ENCODE measurements at places on chromosomes 16 and 17.
A peak's percentile ranks its signal among the peaks of the same experiment; 100 is the strongest.

GRCh38 chr17:14575471-14575953, 274.6 kb downstream of the HS3ST3B1 start:
- DNase-seq: no peak

GRCh38 chr17:1803280-1803679, 26.4 kb downstream of the SMYD4 start:
- DNase-seq: no peak

DNA sequence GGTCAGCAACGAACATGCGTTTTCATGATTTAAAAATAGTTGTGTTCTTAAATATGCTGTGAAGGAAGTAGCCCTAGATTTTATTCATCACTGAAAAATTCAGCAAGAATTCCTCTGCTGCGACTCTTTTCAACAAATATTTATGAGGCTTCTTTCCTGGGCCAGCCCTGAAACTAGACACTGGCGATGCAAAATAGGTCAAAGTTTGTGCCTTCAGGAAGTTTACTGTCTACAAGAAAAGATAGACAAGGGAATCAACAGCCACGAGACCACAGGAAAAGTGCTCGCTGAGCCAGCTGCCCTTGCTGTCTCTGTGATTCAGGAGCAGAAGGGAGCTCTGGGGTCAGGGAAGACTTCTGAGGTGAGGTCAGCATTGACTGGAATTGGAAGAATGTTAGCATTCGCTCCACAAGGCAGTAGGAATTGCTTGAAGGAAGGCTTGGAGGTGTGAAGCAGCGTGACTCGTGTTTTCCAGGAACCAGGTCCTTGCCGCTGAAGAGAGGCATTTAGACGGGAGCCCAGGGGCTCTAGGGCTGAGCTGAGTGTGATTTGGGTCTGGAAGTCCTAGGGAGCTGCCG, 1.9 kb upstream of the RPL26 start:
- no peak for DNase-seq

- DNase-seq: no peak
These were observed 66.7 kb downstream of the SOX9 start for GRCh38 chr17:72187556-72187955.

DNA sequence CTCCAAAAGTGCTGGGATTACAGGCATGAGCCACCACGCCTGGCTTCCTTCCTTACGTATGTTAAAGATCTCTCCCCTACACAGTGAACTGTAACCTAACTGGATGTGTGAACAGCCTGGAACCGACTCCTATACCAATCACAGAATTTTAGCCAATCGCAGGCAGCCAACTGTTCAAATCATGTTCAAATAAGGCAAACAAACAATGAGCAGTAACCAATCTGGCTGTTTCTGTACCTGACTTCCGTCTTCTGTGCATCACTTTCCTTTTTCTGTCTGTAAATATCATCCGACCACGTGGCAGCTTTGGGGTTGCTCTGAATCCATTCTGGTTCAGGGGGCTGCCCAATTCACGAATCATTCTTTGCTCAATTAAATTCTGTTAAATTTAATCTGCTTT, 27.5 kb downstream of the TEKT5 start:
- no peak for DNase-seq

DNA sequence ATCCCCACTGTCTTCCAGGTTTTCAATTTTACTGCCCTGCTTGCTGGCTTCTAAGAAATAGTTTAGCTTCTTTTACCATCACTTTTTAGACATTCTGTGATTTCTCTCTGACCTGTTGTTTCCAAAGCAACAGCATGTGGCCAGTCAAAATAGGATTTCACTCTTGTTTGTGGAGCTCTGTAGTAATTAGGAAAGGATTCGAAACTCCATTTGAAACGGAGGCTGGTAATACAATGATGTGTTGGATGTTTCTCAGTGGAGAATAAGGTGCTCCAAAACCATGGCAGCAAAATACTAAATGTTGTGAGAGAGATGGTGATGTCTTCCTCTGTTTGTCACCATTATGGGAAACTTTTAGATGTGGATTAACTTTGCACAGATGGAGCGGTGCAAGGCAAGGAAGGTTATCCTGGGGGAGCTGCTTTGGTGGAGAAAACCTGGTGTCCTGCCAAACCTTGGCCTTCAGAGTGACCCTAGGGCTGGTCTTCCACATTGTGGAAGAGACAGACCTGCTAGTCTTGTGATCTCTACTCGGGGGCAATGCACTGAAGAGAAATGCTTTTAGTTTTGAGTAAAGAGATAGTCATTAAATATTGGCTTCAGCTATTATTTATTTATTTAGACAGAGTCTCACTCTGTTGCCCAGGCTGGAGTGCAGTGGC, 79.4 kb downstream of the PRKCA start:
- DNase-seq: no peak

DNA sequence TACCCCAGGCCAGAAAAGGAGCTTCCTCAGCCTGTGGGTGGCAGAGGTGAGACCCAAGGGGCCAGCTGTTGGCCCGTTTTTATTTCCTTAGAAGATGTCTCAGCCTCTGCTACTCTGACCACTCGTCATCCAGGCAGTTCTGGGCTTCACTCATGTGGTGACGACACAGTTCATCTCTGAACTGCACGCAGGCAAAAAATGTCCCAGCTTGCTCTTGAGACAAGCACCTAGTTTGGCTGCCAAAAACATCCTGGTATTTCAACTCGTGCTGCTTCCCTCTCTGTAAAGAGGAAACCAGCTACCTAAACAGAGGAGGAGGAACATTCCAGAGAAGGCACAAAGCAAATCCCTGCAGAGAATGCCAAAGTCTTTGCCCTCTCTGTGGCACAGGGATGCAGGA, 125.7 kb downstream of the XYLT1 start:
- no peak for DNase-seq

- no peak for DNase-seq
These were observed 65.1 kb downstream of the NOG start for GRCh38 chr17:56658648-56659047.

GRCh38 chr17:68346448-68346847, 55.2 kb downstream of the ARSG start:
- DNase-seq: peak; percentile 43

- no peak for DNase-seq
These were observed 38.4 kb downstream of the BPTF start for GRCh38 chr17:67863624-67864247.

DNA sequence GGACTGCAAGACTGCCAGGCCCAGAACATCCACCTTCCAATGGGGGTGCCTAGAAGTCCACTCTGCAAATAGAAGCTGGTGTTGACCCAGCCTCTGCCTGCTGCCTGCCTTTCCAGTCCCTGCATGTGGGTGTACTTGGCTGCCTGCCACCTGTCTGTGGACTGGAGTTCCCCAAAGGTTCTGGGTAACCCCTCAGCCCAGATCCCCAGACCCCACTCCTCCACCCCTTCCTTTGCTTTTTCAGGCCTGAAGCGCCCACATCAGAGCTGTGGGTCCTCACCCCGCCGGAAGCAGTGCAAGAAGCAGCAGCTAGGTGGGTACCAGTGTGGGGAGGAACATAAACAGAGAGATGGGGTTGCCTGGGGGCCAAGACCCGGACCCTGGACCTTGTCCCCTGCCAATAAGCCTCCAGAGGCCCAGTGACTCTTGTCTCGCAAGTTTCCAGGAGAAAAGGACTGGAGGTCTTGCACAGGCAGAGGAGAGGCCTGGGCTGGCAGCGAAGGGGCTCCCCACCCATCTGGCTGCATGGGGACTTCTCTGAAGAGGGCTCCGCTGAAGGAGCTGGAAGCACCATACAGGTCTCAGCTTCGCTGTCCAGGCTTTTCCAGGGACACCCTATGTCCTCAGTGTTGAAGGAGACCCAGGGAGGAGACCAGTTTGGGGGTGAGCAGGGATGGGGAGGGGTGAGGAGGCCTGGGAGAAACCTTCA, 34.3 kb downstream of the NLRC5 start:
- peak; percentile 15 for DNase-seq

- no peak for DNase-seq
These were observed 5.2 kb upstream of the SPPL2C start for GRCh38 chr17:45839442-45839841.

DNA sequence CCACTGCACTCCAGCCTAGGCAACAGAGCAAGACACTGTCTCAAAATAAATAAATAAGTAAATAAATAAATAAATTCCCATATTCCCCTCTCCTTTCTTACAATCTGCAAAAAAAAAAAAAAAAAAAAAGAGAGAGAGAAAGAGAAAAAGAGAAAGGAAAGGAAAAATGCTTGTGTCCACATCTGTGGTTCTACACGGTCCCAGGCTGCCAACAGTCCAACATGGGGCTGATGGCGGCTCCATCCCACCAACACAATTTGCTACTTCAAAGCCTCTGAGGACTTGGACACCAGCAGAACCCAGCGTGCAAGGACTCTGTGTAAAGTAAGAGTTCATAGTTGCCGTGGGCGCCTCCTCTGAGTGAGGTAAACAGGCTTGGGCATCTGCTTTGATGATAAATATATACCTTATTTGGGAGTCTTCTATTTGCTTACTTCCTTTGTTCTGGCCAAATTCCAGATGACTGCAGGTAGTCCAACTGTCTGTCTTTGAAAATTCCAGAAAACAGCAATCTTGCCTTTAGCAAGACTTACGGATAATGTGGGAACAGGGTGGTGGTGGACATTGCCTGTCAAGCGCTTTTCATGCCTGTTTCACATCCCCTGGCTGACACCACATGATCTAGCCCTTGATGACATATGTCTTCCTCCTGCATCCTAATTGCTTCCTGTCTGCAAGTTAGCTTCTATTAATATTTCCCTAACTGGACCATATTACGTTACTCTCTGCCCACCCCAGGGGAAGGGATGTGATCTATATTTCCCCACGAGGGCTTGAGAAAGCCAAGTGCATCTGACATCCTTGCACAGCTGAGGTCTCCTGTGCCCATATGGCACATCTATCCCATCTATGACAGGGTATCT, 10.1 kb downstream of the LITAF start:
- DNase-seq: no peak

DNA sequence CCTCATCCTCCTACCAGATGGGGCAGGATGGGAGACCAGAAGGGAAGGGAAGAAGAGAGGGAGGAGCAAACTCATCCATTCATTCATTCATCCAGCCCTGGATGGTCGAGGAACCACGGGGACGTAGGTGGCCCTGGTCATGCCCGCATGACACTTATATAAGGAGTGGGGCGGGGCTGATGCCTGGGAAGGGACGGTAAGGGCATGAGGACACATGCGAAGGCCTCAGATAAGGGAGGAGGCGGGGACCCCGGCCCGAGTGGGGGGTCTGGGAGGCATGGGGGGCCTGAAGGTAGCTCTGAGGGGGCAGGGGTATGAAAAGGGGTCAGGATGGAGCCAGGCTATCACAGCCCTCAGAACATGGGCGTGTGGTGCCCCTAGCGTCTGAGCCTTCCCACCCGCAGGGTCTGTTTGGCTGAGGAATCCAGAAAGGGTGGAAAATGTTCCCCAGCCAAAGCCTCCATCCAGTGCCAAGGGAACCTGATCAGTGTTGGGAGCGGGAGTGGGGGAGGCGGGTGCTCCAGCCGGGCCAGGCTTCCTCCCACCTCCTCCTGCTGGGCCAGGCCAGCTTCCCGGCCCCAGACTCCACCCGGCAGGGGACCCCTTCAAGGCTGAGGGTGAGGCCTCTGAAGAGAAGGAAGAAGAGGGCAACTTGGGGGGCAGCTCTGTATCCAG, 17.6 kb upstream of the CD79B start:
- no peak for DNase-seq

DNA sequence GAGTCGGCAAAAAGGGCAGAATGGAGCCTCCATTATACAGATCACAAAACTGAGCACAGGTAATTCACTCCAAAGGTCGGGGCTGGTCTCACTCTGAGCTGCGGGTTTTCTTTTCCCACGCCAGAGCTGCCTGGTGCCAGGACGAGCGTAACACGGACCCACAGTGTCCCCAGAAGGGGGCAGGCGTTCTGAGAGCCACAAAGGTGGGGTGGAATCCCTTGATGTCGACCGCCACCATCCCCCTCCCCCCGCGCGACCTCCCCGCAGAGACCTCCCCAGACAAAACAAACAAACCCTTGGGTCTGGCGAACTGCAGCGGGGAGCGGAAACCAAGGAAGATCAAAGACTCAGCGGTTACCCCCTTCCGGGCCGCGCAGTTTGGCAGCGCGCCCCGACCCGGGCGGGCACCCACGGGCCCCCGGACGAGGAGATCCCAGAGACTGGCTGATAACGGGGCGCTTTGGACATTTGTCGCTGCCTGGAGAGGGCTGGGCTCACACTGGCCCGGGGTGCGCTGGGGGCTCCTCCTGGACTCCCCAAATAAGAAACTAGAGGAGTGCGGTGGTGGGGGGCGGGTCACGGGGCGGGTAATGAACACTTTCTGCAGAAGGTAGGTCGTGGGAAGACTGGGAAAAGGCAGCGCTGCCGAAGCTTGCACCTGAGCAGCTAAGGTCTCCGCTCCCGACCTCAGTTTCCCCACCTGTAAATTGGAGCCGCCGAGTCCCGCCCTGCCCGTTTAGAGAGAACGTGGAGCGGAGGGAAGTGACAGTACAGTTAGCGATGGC, 664 bp upstream of the NKD1 start:
- peak; percentile 74 for DNase-seq

DNA sequence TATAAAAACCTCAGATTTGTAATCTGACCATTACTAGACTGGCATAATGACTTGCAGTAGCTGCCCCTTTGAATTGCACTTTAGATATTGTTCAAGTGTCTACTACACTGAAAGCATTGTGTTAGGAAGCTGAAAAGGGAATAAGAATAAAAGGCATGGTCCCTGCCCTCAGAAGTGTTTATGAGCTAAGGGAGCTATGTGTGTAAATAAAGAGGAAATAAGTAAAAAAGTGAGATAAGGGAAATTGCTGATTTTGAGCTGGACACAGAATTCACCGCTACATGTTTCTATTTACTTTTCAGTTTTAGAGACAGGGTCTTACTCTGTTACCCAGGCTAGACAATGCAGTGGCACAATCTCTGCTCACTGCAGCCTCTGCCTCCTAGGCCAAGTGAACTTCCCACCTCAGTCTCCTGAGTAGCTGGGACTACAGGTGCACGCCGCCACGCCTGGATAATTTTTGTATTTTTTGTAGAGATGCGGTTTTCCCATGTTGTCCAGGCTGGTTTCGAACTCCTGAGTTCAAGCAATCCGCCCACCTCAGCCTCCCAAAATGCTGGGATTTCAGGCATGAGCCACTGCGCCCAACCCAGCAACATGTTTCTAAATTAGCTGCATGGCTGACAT, 57.0 kb downstream of the GRB2 start:
- no peak for DNase-seq

- no peak for DNase-seq
These were observed 127.9 kb upstream of the HS3ST3A1 start for GRCh38 chr17:13729466-13730134.

GRCh38 chr17:35790841-35791240, 4.6 kb downstream of the MMP28 start:
- DNase-seq: no peak
